AG04449 (cell line): ENCODE measurements at places on chromosomes 3 and 15.

GRCh38 chr15:27260523-27260922, 289.5 kb downstream of the GABRG3 start:
- DNase-seq = no peak

- peak; percentile 99 for DNase-seq
These were observed 55.9 kb upstream of the PHLDB2 start for GRCh38 chr3:111803123-111803593.

DNA sequence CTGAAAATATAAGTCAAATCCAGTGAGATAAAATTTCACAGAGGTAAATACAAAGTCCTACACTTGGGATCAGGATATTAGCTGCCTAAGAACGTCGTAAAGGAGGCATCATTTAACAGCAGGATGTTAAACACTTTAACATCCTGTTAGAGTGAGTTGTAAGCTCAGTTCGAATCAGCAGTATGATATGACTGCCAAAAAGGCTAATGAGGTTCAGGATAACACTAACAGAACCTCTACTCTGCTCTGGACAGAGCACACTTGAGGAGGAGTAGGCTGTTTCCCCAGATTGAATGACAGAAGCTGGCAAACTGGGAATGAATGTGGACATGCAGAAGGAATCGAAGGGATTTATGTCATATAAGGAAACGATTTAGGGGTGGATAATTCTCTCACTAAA, 227.1 kb upstream of the CD96 start:
- no peak for DNase-seq

DNA sequence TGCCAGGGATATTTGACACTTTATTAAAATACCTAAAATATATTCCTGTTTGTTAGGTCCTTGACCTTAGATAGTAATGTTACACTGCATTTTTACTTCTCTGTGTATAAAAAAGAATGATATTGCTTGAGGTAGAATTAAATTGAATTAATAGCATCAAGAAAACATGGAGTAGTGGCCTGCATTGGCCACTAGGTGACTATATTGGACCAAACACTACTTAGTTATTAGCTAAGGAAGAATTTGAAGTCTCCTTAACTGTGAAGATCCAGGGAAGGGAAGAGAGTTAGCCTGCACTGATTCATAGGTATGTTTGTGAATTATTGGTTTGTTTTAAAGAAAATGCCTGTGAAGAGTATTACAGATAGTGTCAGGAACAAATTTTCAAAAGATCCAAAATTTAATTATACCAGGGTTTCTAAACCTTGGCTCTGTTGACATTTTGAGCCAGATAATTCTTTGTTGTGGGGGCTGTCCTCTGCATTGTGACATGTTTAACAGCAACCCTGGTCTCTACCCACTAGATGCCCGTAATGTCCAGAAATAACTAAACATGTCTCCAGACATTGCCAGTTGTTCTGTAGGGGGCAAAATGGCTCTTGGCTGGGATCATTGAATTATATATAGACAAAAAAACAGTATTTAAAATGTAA, 103.6 kb upstream of the THSD4 start:
- DNase-seq = peak; percentile 41

GRCh38 chr15:93070551-93071296, 18.3 kb downstream of the RGMA start:
- DNase-seq = no peak

- no peak for DNase-seq
These were observed 14.0 kb downstream of the KLHL18 start for GRCh38 chr3:47296562-47297302.

- DNase-seq = no peak
These were observed 79.5 kb upstream of the KCNMB2 start for GRCh38 chr3:178456621-178457285.

GRCh38 chr3:147360646-147361453, 45.5 kb downstream of the ZIC4 start:
- no peak for DNase-seq

- no peak for DNase-seq
These were observed 124.3 kb upstream of the LRRC3B start for GRCh38 chr3:26498271-26498670.

DNA sequence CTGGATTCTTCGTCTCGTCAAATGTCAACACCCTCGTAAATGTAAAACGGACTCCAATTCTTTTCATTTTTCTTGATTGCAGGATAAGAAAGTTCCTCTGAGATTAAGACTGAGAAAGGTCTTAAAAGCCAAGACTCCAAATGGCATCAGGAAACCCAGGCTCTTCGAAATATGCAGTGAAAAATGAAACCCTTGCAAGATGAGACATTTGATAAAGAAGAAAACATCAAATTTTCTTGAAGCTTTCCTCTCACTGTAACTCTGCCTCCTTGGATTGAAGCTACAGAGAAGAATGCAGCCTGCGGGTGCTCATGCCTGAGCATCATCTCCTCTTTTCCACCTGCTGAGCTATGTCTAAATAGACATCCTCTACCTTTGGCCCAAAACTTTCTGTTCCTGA, 342.4 kb upstream of the THBS1 start:
- no peak for DNase-seq
